RWPE1 (cell line): ENCODE measurements at places on chromosomes 5 and 9.

DNA sequence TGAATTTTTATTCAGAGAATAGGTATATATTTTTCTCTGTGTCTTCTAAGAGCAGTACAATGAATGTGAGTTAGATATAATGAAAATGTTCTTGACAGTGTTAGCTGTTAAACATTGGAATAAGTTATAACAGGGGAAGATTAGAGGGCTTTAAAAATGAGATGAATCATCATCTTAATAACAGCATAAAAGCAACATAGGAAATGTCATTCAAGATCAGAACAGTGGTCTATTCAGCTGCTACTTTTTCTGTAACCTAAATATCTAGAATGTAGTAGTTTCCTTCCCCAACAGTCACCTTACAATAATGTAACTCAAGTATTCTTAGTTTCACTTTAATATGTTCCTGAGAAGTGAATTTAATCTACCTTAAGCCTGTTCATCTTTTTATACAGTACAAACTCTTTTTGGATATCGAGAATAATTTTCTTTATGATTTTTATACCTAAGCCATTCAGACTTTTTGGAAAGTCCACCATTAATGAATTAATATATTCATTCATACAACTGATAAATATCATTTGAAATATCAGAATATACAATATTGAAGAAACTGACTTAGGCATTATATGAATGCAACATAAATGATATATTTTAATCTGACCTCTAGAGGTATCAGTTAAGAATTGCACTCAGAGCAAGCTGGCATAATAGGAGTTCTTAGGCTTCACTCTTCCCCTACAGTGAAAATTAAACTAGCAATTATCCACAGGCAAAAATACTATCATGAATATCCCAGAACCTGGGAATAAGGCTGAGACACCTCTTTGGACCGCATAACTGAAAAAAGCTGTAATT, 66.1 kb upstream of the EDIL3 start:
- peak; percentile 24 for DNase-seq

- no peak for DNase-seq
These were observed 1542.2 kb upstream of the CDH9 start for GRCh38 chr5:28580616-28581015.

- no peak for DNase-seq
These were observed 497.7 kb upstream of the TYRP1 start for GRCh38 chr9:12195456-12195855.

DNA sequence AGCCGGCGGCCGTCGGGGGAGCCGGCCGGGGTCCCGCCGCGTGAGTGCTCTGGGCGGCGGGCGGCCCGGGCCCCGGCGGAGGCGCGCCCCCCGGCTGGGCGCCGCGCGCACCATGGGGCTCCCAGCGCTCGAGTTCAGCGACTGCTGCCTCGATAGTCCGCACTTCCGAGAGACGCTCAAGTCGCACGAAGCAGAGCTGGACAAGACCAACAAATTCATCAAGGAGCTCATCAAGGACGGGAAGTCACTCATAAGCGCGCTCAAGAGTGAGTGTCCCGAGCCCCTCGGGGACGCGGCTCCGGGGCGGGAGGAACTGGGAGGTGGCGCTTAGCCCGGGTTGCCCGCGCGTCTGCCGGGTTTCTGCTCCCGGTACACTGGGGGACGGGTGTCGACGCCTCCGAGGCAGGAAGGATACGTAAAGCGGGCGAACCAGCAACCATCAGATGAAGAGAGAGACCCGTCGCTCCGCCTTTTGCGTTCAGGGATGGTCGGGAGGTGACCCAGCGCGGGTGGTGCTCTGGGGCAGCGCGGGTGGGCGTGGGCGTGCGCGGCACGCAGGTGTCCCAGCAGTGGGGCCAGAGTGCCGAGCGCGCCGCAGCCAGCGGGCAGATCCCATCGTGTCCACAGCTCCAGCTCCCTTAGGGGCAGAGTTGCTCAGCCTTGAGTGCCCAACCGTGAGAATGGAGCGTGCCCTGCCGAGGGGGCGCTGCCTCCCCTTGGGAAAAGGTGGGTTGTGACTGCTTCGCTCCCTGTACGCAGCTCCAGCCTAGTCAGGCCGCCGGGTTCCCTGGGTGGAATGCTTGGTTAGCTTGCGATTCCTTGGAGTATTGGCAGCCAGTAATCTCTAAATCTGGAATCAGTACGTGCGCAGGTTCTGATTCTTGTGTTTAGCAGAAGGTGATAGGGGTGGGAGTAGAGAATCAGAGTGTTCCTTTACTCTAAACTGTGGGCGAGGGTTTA, 753 bp downstream of the ARHGAP26 start:
- peak; percentile 54 for DNase-seq

GRCh38 chr9:6525326-6526045, 112.5 kb downstream of the UHRF2 start:
- DNase-seq = no peak

GRCh38 chr5:76379855-76380254, 23.2 kb upstream of the IQGAP2 start:
- no peak for DNase-seq

DNA sequence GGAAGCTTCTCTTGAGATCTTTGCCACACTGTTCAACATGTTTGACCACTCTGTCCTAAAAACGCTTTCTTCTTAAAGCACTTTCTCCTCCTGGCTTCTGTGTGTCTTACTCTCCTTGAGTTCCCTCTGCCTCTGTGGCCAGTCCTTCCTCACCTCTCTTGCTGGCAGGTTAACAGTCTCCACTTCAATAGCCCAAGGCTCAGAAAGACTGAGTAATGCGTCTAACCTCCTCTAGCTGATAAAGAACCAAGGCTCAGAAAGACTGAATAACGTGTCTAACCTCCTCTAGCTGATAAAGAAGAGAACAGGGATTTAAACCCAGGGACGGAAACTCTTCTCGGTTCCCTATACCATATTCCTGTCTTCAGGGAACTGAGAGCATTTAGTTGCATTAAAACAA, 205.2 kb downstream of the AOPEP start:
- no peak for DNase-seq

DNA sequence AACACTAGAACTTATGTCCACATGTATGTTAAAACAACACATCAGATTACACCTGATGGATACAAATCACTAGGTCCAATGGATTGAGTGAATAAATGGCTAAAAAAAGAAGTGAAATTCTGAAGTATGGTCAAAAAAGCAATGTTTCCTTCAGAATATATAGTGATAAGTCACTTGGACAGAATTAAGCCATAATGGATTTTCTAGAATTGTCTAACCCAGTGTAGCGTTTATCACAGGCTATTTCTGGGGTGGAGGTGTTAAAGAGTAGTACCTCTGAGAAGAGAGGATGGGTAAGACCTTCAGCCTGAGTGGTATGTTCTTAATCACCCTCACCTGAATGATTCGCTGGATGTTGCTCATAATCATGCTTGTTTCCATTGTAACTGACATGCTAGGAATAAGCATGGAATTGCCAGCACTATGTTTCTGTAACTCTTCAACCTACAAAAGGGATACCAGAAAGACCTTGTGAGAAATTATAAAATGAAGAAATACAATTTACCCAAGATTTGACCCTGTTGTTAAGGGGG, 33.2 kb downstream of the SLC31A2 start:
- no peak for DNase-seq

DNA sequence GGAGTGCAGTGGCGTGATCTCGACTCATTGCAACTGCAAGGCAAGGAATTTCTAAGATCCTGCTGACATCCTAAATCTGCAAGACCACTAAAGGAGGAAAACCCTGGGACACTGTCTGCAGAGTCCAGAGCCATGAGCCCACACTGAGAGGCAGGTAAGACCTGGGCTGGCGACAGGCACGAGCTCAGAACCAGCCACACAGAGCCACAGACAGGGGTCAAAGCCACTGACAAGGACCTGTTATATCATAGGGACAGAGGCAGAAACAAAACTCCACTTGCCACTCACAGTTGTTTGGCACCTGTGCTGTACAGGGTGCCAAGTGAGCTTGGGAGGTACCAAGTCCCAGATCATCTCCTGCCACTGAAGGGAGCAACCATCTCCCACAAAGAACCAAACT, 34.2 kb downstream of the IPPK start:
- no peak for DNase-seq

DNA sequence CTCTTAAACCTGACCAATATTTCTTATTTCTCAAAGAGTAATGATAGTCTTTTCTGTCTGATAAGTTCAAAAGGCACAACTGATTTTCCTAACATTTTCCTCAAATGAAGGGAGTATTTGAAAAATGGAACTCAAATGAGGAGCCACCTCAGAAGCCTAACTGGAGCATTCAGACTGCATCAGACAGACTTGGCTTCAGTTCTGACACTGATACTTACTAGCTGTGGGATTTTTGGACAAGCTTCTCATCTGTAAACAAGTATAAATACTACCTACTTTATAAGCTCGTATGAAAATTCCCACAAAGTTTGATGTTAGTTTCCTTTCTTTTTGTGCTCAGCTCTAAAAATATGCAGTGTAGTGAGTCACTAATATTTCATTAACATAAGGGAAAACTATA, 107.7 kb upstream of the CCDC152 start:
- no peak for DNase-seq

GRCh38 chr9:34611251-34611810, 566 bp downstream of the RPP25L start:
- DNase-seq = no peak

GRCh38 chr9:93651521-93651950, 75.2 kb downstream of the PHF2 start:
- no peak for DNase-seq

DNA sequence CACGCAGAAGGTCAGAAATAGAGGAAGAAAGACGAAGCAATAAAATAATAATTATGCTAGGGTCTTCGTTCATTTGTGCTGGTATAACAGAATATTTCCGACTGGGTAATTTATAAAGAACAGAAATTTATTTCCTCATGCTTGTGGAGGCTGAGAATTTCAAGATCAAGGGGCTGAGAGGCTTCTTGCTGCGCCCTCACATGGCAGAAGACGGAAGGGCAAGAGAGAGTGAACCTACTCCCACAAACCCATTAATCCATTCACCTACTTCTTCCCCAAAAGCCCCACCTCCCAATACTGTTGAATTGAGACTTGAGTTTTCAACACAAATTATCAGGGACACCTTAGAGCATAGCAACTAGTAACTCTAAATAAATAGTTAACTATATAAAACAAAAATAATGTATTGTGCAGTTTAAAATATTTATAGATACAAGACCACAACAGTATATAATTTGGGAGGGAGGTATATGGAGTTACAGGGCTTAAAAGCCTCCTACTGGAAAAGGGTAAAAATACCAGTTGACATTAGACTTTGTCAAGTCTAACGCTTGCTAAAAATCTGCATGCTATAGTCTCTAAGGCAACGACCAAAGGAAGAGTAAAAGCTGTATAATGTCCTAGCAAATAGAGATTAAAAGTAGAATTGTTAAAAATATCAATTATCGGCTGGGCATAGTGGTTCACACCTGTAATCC, 40.3 kb upstream of the NAA35 start:
- peak; percentile 26 for DNase-seq

DNA sequence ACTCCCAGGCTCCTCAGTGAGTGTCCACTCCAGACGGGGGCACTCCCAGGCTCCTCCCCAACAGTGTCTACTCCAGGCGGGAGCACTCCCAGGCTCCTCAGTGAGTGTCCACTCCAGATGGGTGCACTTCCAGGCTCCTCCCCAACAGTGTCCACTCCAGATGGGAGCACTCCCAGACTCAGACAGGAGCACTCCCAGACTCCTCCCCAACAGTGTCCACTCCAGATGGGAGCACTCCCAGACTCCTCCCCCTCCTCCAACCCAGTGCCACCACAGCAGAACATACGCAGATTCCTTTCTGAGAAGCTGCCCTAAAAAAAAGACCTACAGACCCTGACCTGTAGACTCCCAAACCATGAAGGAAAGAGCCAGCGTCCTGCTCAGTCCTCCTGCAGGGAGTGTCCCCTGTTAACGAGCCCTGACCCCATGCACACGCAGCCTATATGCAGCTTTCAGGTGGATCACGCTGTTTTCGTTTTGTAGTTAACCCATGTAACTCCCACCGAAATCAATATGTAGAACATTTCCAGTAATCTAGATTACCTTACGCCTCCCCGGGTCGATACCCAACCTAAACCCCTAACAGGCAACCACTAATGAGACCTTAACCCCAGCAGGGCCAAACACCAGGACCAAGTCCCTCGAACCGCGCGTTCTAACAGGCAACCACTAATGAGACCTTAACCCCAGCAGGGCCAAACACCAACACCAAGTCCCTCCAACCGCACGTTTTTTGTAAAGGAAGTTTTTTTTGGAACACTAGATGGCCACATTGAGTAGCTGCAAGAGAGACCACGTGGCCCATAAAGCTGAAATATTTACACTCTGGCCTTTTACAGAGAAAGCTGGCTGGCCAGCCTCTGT, 15.7 kb downstream of the PNPLA7 start:
- DNase-seq = peak; percentile 76

- DNase-seq = no peak
These were observed 26.2 kb upstream of the LAMC3 start for GRCh38 chr9:130982636-130983358.

GRCh38 chr9:132069046-132069898, 10.4 kb downstream of the MED27 start:
- no peak for DNase-seq

- DNase-seq = no peak
These were observed 10.8 kb downstream of the CDC37L1 start for GRCh38 chr9:4690144-4690543.

GRCh38 chr9:116800885-116801284, 113.8 kb downstream of the TRIM32 start:
- no peak for DNase-seq

- no peak for DNase-seq
These were observed 37.9 kb downstream of the STOM start for GRCh38 chr9:121331992-121332685.

GRCh38 chr5:45696206-45696836, at the start of gene HCN1:
HCN1 (minus strand) TSS chr5:45696380.
- peak; percentile 69 for DNase-seq

GRCh38 chr5:1041225-1042143, 32.9 kb downstream of the NKD2 start:
- DNase-seq = no peak

GRCh38 chr9:132773764-132774339, 103.6 kb downstream of the GTF3C4 start:
- DNase-seq = no peak

- no peak for DNase-seq
These were observed 66.2 kb downstream of the ABHD17B start for GRCh38 chr9:71844808-71845207.

GRCh38 chr9:137308057-137308619, 6.1 kb upstream of the NRARP start:
- no peak for DNase-seq

GRCh38 chr9:125464591-125465385, 203.2 kb downstream of the GAPVD1 start:
- DNase-seq = no peak

DNA sequence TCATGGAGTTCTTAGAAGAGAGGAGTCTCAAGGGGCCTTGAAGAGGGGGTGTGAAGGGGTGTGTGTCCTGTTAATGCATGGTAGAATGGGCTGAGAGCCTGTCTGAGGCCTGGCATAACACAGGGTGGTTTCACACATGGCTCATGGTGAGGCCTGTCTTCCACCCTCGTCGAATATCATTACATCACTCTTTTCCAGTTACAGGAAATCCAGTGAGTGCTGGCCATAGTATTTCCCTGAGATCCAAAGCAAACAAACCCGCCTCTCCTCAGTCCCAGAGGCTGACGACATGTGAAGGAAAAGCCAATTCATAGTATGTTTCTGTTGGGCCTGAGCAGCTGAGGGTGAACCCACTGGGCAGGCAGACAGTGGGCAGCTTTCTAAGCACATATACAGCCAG, 159.4 kb upstream of the NR3C1 start:
- DNase-seq = no peak
